ENCODE measurements at places on chromosomes 1 and 21. TPM values are rescaled to one million over a fixed set of nuclear protein-coding genes. Genes with fewer than 3 reads are reported as not detected.

SOD1 gene
- polyA plus RNA-seq: 319 TPM

SFN gene
- 1,075 TPM for polyA plus RNA-seq

CD34 gene
- 10.2 TPM for polyA plus RNA-seq

NBPF19 gene
- 7.5 TPM for polyA plus RNA-seq

CD101 gene
- polyA plus RNA-seq: 2.9 TPM

GPR153 gene
- polyA plus RNA-seq: 2.7 TPM

IRF6 gene
- 50.3 TPM for polyA plus RNA-seq

SHE gene
- 2.1 TPM for polyA plus RNA-seq

ADAMTS4 gene
- polyA plus RNA-seq: 0.82 TPM

OR11L1 gene
- polyA plus RNA-seq: not detected

KAZN gene
- 32.0 TPM for polyA plus RNA-seq

NKAIN1 gene
- polyA plus RNA-seq: 0.16 TPM

TMEM54 gene
- 93.0 TPM for polyA plus RNA-seq

OR2T35 gene
- polyA plus RNA-seq: not detected

BSDC1 gene
- 26.9 TPM for polyA plus RNA-seq

LCE1C gene
- 0.32 TPM for polyA plus RNA-seq

SPRR1A gene
- polyA plus RNA-seq: 3,812 TPM

ADORA3 gene
- polyA plus RNA-seq: 0.99 TPM

BLACAT1 gene
- polyA plus RNA-seq: 0.51 TPM

TRIM67 gene
- under 0.01 TPM for polyA plus RNA-seq

CASZ1 gene
- 18.1 TPM for polyA plus RNA-seq

STXBP3 gene
- 37.5 TPM for polyA plus RNA-seq

PCBP3 gene
- 0.24 TPM for polyA plus RNA-seq

RASSF5 gene
- 27.3 TPM for polyA plus RNA-seq

MXRA8 gene
- 14.7 TPM for polyA plus RNA-seq

KNCN gene
- not detected for polyA plus RNA-seq

GCSAML gene
- polyA plus RNA-seq: 0.06 TPM

RCAN3 gene
- 9.5 TPM for polyA plus RNA-seq

CFHR4 gene
- polyA plus RNA-seq: not detected

KRTAP23-1 gene
- not detected for polyA plus RNA-seq

CD1B gene
- polyA plus RNA-seq: not detected

DIPK1A gene
- 4.5 TPM for polyA plus RNA-seq

SPRR5 gene
- 1.1 TPM for polyA plus RNA-seq

RGS21 gene
- polyA plus RNA-seq: not detected

TIAM1 gene
- polyA plus RNA-seq: 19.5 TPM

SH2D5 gene
- polyA plus RNA-seq: 0.12 TPM

CD53 gene
- 5.8 TPM for polyA plus RNA-seq

SLC25A34 gene
- polyA plus RNA-seq: 2.7 TPM

SORT1 gene
- polyA plus RNA-seq: 25.3 TPM

HPDL gene
- 5.2 TPM for polyA plus RNA-seq

PLEKHA6 gene
- 36.3 TPM for polyA plus RNA-seq

DNAI4 gene
- 0.26 TPM for polyA plus RNA-seq

SPATA17 gene
- polyA plus RNA-seq: 0.13 TPM

HAO2 gene
- not detected for polyA plus RNA-seq

OR2AK2 gene
- not detected for polyA plus RNA-seq

OLFML2B gene
- polyA plus RNA-seq: 0.66 TPM

KCNE2 gene
- 0.14 TPM for polyA plus RNA-seq
